ENCODE measurements at places on chromosomes 16 and 17.

DNA sequence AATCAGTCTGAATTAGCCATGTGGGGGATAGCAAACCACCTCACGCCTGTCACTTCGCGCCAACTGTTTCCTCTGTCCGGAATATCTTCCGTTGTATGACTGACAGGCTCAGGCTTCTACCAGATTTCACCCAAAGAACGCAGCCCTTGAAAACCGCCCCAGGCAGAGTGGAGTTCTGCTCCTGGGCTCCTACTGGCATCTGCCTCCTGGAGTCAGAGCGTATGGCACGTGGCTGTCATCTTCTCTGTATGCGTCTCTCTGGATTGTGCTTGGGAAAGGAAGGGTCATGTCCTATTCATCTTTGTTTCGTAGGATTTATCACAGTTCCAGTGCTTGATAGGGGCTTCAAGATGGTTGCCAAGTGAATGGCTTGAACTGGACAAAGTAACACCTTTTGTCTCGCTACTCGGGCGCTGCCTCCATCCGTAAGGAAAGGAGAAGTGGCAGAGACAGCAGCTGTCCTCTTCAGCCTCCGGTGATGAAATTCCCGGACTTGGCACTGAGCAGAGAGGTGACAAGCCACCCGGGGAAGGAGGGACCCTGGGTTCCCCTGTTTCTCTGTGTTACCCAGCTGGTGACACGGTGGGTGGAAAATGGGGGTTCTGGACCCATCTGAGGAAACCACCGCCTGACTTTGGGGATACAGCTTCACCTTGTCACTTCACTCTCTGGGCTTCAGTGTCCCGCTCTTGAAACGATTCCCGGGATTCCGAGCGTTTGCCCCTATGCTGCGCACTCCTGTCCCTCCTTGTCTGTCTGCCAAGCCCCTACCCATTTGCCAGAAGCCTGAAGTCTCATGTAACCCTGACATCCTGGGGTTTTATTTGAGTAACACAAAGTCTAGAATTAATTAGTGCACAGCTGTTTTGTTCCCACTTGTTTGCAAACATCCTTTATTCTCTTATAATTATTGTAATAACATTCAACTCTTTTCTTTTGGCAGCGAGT, 13.9 kb downstream of the KIAA0513 start:
- DNase-seq = no peak

DNA sequence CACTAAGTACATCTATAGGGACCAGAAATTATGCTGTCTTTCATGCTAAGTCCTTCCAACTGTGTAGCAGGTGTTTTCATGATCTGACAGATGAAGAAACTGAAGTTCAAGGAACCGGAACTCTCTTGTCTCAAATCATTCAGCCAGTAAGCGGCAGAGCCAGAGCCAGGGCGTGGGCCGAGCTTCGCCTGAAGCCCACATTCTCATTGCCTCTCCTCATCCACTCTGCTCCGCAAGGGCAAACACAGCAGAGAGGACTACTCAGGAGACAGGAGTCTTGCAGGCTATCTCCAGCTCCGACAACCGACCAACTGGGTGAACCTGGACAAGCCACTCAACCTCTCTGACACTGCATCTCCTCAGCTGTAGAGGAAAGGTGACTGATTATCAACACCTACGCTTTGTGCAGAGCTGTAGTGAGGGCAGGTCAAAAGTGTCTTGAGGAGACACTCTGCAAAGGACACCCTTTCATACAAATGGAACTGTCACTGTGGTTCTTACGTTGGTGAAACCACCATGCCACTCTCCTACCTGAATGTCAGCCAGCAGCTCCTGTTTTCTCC, 72.9 kb downstream of the CYTH1 start:
- DNase-seq = no peak

GRCh38 chr16:20674684-20675487, 22.6 kb downstream of the ACSM1 start:
- no peak for DNase-seq

- DNase-seq = no peak
Measured at GRCh38 chr16:54027062-54027461, 259.5 kb downstream of the IRX3 start.

DNA sequence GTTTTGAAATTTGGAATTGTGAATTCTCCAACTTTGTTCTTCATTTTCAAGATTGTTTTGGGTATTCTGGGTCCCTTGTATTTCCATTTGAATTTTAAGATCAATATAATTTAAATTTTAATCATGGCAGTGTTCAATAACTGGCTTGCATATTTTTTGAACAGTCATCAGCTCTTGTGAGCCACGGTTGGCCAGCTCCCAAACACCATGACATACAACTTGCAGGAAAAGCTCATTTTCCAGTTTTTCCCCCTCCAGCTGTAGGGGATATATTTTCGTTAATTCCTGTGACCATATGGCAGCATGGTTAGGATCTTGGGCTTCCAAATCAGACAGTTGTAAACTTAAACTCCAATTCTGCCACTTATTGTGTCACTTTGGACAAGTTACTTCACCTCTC, 690.1 kb downstream of the WWOX start:
- no peak for DNase-seq

GRCh38 chr17:78242024-78242742, 10.8 kb downstream of the TMEM235 start:
- DNase-seq = no peak

- no peak for DNase-seq
Measured at GRCh38 chr17:72423286-72423589, 302.4 kb downstream of the SOX9 start.

- DNase-seq = no peak
Measured at GRCh38 chr16:58658796-58659211, 25.8 kb downstream of the SLC38A7 start.

- DNase-seq = no peak
Measured at GRCh38 chr17:17020821-17021193, 21.4 kb upstream of the MPRIP start.

DNA sequence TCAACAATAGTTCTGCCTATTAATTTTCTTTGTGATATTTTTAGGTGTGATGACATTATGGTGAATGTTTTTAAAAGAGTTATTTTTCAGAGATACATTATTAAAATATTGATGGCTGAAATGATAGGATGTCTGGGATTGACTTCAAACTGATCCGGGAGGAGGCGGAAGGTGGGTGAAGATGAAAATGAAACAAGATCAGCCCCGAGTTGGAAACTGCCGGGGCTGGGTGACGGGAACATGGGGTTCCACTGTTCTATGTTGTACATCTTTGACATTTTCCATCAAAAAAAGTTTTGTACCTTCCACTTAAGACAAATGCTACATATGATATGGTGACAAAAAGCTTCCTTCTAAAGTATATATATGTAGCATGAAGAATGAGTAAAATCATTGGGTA, 336.9 kb downstream of the XYLT1 start:
- no peak for DNase-seq

DNA sequence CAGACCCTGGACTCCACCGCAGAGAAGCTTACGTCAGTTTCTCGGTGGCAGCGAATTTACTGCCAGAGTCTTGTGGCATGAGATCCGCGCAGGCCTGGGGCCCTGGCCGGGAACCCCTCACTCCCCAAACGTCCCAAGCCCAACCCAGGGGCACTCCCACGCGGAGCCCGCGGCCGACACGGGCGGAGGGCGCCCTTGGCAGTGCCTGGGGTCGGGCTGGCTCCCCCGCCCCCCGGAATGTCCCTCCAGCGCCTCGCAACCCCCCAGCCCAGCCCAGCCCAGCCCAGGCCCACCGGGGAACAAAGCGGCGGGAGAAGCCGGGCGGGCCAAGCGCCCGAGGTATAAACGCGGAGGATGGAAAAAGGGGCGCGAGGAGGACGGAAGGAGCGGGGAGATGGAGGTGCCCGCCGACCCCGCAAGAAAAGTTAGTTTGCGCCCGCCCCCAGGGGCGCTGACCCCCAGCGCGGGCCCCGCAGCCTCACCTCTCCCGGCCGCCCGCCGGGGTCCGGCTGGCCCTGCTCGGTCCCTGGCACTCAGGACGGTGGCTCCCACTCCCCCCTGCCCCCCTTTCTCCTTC, 330 bp downstream of the CASKIN2 start:
- DNase-seq = peak; percentile 43

GRCh38 chr16:756428-756827, 4.1 kb upstream of the MSLN start:
- no peak for DNase-seq

GRCh38 chr16:53507464-53508179, 4.6 kb upstream of the AKTIP start:
- no peak for DNase-seq

- peak; percentile 47 for DNase-seq
Measured at GRCh38 chr17:70767102-70767701, 597.9 kb downstream of the KCNJ2 start.

GRCh38 chr17:44548376-44549230, 8.7 kb upstream of the FZD2 start:
- no peak for DNase-seq

DNA sequence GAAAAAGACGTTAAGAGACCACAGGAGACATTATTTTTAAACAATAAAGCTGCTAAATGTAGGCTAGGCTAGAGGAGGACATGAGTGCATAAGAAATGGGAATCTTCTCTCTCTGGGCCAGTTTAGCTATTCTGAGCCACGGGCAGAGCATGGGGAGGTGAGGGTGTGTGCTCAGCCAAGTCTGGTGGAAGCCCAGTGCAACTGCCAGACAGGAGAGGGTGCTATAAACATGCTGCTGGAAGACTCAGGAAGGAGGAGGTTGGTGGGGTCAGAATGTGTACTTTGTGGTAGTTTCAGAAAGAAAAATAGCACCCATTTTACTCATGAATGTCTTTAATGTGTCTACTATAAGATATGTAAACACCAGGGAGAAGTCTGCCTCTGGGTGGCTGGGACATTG, 5.9 kb upstream of the SDK2 start:
- no peak for DNase-seq

- DNase-seq = no peak
Measured at GRCh38 chr16:89733792-89734191, 12.5 kb downstream of the ZNF276 start.

- no peak for DNase-seq
Measured at GRCh38 chr16:31874366-31875111, 932 bp downstream of the ZNF267 start.

DNA sequence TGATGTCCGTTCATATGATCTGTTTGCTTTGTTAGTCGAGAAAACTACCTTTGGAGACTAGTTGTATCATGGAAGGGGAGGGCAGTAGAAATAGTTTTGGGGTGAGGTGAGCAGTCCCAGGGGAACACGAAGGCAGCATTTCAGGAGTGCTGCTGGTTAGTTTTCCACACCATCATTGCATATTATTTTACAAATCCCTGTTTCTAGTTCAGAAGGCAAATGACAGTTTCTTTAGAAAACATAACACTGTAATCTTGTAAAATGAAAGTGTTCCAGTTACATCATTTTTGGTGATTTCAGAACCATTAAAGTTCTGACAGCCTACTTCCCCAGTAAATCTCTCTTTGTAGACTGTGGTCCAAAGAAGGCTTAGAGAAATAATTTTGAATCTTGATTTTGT, 25.4 kb downstream of the BANP start:
- DNase-seq = no peak

DNA sequence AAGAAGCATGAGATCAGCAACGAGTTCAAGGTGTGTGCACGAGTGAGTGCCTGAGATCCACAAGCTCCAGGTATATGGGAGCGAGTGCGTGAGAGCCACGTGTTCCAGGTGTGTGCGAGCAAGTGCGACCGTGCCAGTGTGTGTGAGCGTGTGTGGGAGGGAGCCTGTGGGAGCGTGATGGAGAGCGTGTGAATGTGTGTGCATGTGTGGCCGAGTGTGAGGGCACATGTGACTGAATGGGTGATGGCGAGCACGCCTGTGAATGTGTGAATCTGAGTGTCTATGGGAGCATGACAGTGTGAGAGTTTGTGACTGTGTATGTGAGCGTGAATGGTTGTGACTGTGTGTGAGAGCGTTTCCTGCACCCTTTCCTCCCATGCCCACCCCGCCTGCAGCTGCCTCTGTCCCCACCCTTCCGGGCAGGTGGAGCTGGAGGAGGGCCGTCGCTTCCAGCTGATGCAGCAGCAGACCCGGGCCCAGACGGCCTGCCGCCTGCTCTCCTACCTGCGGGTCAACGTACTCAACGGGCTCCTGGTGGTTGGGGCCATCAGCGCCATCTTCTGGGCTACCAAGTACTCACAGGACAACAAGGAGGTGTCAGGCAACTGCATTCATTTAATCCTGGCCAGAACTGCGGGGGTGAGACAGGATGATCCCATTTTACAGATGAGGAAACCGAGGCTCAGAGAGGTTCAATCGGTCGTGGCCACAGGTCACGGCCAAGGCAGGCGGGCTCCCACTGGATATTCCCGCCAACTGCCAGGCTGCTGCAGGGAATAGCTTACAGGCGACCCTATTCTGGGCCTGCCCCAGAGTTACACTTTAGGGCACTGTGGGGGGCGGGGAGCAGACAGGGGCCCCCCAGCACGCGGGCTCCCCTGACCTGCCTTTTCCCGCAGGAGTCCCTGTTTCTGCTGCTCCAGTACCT, 3.7 kb downstream of the TMC8 start:
- DNase-seq = no peak

GRCh38 chr16:19151310-19151709, 16.7 kb upstream of the SYT17 start:
- DNase-seq = no peak

DNA sequence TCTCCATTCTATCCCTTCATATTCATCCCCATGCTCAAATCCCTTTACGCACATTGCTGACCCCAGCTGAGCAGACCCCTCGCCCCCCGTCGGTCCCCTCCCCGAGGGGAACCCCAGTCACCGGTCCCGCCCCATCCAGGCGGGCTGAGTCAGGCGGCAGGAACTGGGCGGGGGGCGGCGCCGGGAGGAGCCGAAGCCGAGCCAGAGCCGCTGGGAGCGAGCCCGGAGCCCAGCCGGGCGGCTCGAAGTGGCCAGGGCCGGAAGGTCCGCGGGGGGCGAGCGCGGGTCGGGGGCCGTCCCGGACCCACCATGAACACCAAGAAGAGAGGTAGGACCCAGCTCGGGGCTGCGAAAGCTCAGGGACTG, 8.6 kb downstream of the RIPOR1 start:
- DNase-seq = peak; percentile 30

DNA sequence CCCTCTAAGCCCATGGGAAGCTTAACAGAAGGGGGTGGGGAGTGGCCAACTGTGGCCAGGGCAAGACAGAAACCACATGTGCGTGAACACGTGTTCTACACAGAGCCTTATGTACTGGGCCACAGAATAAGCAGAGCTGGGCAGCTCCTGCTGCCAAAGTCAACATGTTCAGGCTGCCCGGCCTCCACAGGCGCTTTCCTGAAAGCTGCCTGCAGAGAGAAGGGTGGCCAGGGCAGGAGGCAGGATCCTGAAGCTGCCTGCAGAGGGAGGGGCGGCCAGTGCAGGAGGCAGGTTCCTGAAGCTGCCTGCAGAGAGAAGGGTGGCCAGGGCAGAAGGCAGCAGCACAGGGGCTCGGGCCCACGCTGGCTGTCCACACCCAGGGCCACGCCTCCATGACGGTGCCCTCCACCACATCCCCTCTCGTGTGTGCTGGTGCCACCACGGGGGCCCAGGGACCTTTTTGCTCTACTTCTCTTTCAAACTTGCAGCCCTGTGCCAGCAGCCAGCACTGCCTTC, 79.5 kb downstream of the ANKRD11 start:
- peak; percentile 74 for DNase-seq

- no peak for DNase-seq
Measured at GRCh38 chr16:1794221-1794871, 841 bp upstream of the IGFALS start.

GRCh38 chr16:46568472-46569230, 52.5 kb downstream of the SHCBP1 start:
- DNase-seq = no peak

GRCh38 chr17:16072031-16072430, 72.4 kb downstream of the TTC19 start:
- DNase-seq = no peak

- DNase-seq = peak; percentile 60
Measured at GRCh38 chr17:45852535-45853297, 8.0 kb downstream of the SPPL2C start.
